ENCODE measurements at places on chromosomes 2 and 18.

DNA sequence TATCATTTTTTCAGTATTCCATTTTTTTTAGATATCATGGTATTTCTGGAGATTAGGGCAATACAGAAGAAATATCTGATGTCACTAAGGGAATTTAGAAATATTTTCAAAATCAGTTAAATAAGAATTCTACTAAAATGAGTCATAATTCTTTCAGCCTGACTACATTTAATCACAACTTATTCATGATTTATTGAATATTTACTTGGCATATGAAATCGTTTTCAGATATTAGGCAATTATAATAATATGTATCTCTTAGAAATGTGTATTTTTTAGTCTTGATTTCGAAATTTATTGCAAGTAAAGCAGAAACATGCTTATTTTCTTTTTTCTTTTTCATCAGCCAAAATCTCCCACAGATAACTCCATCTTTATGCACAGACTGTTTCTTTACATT is 142.2 kb downstream of the CCDC102B start:
- no peak for DNase-seq

- no peak for DNase-seq
These were observed 14.2 kb downstream of the UBXN2A start for GRCh38 chr2:23954325-23955014.

- peak; percentile 16 for DNase-seq
These were observed 4.7 kb upstream of the IL1R2 start for GRCh38 chr2:101986804-101987740.

DNA sequence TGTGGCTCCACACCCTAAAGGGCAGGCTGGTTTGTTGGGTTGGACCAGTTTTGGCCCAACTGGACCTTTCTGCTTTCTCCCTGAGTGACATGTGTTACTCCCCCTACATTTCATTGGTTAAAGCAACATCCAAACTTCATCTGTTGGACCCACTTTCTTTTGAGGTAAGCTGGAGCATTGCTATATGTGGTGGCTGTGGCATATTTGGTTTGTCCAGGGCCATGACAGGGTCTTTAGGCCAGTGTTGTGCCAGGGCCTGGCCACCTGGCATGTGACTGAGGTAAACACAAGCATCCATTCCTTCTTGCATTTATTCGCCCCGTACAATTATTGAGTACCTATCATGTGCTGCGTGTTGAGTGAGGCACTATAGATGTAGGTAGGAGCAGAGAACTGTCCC is 36.8 kb upstream of the MARCO start:
- DNase-seq = no peak

- DNase-seq = no peak
These were observed 655.2 kb downstream of the EPHA4 start for GRCh38 chr2:220916931-220917330.

DNA sequence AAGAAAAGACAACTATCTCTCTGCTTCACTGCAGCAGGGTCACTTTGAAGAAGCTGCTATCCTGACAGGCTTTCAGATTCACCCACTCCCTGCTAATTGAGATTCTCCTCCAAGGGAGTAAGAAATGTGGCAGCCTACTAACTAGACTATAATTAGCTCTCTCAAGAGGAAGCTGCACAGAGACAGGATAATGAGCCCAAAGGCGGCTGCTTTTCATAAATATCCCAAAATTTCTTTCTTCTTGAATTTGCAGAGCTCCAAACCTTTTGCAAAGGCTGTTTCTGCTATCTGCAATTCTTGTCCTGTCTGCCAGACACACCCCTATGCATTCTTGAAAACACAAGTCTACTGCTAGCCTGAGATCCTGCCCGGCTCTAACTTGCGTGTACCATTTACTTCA is 54.0 kb upstream of the RNU4ATAC start:
- DNase-seq = no peak

- DNase-seq = no peak
These were observed 17.0 kb upstream of the RBMS1 start for GRCh38 chr2:160510617-160511016.

- no peak for DNase-seq
These were observed 113.3 kb downstream of the LDLRAD4 start for GRCh38 chr18:13331846-13332245.

DNA sequence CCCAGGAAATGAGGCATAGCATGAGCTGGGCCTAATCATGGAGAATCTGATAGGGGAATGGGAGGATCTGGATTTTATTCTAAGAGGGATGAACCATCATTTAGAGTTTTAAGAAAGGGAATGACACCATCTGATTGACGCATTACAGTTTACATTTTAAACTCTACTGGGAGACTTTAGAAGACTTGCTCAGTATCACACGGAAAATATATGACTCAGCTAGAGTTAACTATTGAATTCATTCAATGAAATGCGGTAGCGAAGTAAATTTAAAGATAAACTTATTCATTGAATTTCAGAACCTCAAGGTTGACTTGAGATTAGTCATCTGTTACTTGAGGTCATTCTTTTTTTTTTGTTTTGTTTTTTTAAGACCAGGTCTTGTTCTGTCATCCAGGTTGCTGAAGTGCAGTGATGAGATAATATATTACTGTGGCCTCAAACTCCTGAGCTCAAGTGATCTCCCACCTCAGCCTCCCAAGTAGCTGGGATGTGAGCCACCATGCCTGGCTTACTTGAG is 25.0 kb downstream of the MC4R start:
- no peak for DNase-seq

- DNase-seq = no peak
These were observed 6.3 kb downstream of the TMEM127 start for GRCh38 chr2:96259497-96259921.

- no peak for DNase-seq
These were observed 148.5 kb upstream of the DLX2 start for GRCh38 chr2:172251231-172251630.

GRCh38 chr2:29770846-29771245 is 150.5 kb downstream of the ALK start:
- no peak for DNase-seq

DNA sequence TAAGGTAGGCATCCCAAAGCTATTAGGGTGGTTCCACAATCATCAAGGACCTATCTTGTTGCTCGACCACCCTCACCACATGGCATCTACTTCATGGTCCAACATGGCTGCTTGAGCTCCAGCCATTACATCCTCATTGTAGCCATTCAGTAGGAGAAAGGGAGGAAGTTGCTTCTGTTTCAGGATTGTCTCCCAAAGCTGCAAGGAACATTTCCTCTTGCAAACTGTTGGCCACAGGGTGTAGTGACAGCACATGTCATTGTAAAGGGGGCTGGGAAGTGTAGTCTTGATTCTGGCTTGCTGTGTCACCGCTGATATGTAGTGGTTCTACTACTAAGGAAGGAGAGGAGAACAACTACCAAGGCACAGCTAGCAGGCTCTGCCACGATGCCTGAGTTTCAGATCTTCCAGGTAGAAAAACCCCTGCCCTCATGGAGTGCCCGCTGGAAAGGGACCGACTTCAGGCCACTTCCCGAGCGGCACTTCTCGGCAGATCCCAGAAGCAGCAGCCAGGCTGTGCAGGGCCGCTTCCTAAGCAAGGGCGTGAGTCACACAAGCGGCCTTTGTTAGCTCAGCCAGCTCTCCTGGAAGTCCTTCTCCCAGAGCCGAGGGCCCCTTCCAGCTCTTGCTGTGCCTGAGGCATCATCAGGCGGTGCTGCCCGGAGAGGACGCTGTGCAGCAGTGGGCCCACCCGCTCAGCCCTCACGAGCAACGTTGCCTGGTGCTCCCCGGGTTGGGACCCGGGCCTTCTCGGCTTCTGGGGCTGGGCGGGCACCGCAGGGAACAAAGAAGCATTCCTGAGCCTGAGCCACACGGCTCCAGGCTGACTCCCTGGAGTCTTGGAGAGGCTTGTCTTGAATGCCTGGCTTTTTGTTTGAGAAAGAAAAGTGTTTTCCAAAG is 58.2 kb downstream of the HS6ST1 start:
- DNase-seq = no peak

GRCh38 chr2:74814102-74814501 is 19.8 kb upstream of the HK2 start:
- no peak for DNase-seq

DNA sequence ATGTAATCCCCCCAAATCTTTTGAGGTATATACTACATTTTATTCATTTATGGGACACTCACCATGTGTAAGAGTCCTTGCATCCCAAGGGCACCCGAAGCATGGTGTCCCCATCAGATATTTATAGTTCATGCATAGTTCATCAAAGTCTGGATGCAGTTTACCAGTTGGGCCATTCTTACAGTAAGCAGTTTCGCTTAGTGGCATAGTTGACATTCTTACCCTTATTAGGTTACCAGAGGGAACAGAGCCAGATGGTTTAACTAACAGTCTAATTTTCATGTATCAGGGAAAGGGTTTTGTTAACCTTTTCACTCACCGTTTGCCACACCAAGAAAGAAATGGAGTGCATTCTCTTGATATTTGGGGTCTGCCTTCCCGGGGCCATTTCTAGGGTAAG is 7.1 kb downstream of the ZNF407 start:
- no peak for DNase-seq

DNA sequence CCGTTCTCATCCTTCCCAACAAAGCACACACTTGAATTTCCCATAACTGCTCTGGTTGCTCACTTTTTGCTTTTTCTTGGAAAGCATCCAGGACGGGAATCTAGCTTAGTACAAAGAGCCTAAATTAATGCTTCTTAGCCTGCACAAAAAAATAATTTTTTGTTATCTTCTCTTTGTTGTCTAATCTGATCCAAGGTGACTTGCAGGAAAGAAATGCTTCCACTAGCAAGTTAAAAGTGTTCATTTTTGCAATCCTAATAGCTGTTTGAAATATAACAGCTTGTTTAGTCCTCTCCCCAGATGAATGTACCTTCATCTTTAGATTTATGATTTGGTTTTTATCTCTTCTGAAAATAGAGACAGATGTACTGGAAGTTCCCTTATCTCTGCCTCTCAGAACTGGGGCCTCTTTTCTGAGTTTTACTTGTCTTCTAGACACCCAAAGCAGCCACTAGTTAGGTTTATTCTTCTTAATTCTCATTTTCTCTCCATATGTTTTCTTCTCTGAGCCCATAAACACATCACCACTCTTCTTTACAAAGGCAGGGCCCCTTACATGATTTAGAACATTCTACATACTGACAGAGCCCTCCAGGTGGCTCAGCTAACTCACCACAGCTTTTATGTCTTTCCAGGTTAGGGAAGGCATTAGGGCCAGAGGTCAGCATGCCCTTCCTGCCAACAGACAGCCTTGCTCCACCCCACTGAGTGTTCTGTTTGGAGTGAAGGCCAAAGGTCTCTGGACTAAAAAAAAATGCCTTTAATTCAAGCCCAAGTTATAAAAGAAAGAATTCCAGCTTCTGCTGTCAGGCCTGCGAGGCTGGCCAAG is 74.7 kb upstream of the MAP4K3 start:
- no peak for DNase-seq

GRCh38 chr2:139099721-139100120 is 319.5 kb upstream of the NXPH2 start:
- DNase-seq = no peak

GRCh38 chr2:37464067-37464466 is 119.6 kb downstream of the QPCT start:
- no peak for DNase-seq
